ENCODE measurements at places on chromosomes 3 and 15. TPM values are rescaled to one million over a fixed set of nuclear protein-coding genes. Genes with fewer than 3 reads are reported as not detected.

DNA sequence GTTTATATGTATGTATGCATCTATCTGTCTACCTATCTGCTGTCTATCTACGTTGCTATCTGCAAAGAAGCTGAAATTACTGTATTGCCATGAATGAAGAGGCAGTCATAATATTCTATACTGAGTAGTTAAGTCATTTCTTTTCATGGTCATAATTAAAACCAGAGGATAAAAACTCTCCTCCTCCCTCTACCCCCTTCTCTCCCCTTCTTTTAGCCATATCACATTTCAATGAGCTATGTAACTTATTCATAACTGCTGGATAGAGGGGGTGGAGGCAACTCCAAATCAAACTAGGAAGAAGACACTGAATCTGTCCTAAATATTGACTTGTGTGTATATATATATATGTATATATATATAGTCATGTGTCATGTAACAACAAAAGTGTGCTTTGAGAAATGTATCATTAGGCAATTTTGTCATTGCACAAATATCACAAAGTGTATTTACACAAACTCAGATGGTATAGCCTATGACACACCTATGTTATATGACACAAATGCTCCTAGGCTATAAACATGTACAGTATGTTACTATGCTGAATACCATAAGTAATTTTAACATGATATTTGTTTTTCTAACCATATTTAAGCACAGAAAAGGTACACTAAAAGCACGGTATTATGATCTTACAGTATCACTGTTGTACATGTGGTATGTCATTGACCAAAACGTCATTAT is 229.7 kb upstream of the KCNMB2 start:
- DNase-seq: no peak

DNA sequence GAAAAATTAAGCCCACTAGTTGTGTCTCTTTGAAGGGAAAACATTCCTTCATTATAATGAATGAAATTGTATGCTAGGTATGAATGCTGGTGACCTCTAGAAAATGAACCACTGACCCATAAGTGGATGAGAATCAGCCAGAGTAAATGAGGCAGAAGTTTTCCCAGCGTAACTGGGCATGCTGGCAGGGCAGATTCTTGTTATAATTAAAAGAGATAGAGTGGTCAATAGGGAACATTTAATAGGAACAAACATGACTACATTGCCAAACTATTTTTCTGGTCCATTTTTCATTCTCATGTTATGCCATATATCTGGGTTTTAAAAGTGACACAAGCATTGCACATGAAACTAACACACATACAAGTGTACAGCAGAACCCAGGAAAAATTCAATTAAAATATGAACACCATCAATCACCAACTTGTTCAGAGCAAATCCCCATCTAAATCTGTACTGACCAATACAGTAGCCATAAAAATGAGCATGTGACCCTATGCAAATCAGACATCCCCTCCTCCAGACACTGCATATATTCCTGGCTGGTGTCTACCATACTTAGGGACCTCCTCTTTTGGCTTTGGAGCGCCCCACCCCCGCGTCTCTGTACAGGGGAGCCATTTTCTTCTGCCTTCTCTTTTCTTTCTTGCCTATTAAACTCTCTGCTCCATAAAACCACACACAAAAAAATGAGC is 4.0 kb downstream of the CLRN1 start:
- no peak for DNase-seq

DNA sequence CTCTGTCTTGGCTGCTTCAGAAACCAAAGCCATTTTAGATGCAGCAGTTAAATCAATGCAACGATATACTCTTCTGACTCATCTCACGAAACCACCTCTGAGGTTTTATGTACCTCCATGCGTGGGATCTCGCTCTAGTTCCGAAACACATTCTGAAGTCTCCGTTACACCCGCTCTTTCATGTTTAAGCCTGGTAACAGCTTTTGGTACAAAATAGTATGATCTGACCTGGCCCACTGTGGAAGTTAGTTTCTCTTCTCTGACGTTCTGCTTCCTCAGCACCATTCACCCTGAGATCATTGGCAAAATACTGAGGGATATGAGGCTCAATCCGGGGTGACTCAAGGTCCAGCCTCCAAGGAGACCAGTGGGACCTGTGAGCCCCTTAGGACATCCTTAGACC is 121.9 kb downstream of the TMEM266 start:
- DNase-seq: no peak

- DNase-seq: no peak
Observed at GRCh38 chr3:157122832-157123427, 37.0 kb downstream of the CCNL1 start.

The CPNE9 gene
- polyA plus RNA-seq: 0.27 TPM

The DNAH12 gene
- polyA plus RNA-seq: 7.2 TPM

GRCh38 chr15:85763157-85763556 is 31.6 kb downstream of the KLHL25 start:
- no peak for DNase-seq

- DNase-seq: no peak
Observed at GRCh38 chr15:32828507-32829186, 110.8 kb downstream of the GREM1 start.

The SEMA7A gene
- 4.6 TPM for polyA plus RNA-seq

GRCh38 chr3:4990069-4990468 is 10.8 kb downstream of the BHLHE40 start:
- DNase-seq: no peak

The SYNPR gene
- 0.13 TPM for polyA plus RNA-seq

The CLRN1 gene
- not detected for polyA plus RNA-seq

DNA sequence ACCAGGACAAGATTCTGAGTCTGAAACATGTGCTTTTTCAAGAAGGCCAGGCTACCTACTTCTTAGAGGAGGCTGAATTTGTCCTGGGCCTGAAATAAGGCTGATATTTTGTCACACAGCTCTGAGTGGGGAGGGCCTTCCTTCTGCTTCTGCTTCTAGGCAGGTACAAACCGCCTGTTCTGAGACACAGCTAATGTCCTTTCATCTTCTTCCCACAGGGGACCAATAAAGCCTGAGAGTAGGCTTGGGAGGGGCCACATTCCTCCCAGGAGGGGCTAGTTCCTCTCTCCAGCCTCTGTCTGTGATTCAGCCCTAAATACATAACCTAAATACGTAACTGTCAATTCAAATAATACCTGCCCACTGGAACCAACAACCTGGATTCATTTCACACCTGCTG is 34.8 kb downstream of the CRYGS start:
- no peak for DNase-seq
